ENCODE measurements at places on chromosomes 13 and 19. TPM values are rescaled to one million over a fixed set of nuclear protein-coding genes. Genes with fewer than 3 reads are reported as not detected.
A peak's percentile ranks its signal among the peaks of the same experiment; 100 is the strongest.

- peaks cover 46% of the 10 kb centered on the region for H3K27me3 ChIP-seq
- H3K4me1 ChIP-seq, result peaks cover 8% of the 10 kb centered on the region
- H3K36me3 ChIP-seq, result no peaks in the 10 kb centered on the region
- no peak overlapping the region for H3K4me3 ChIP-seq
Measured at GRCh38 chr13:45700971-45701900, 884 bp upstream of the CBY2 start.

GRCh38 chr13:23570099-23570920 lies at the start of gene TNFRSF19:
TSS of gene TNFRSF19 (plus strand) at chr13:23570412. CDS start at chr13:23590184, 19,772 bp downstream.
- H3K36me3 ChIP-seq, result no peaks in the 10 kb centered on the region
- no peak within 1 kb of the TSS for H3K27ac ChIP-seq
- H3K27me3 ChIP-seq, result no peaks in the 10 kb centered on the region
- DNase-seq, result peak; percentile 87
- peaks cover 22% of the 10 kb centered on the region for H3K4me1 ChIP-seq
- H3K4me3 ChIP-seq, result peak within 1 kb of the TSS; percentile 28

GRCh38 chr13:92974905-92975429 lies 251.6 kb upstream of the GPC6 start:
- no peaks in the 10 kb centered on the region for H3K36me3 ChIP-seq
- H3K27me3 ChIP-seq, result peaks cover 10% of the 10 kb centered on the region
- H3K27ac ChIP-seq, result no peak overlapping the region
- no peaks in the 10 kb centered on the region for H3K4me1 ChIP-seq
- no peak overlapping the region for H3K4me3 ChIP-seq

DNA sequence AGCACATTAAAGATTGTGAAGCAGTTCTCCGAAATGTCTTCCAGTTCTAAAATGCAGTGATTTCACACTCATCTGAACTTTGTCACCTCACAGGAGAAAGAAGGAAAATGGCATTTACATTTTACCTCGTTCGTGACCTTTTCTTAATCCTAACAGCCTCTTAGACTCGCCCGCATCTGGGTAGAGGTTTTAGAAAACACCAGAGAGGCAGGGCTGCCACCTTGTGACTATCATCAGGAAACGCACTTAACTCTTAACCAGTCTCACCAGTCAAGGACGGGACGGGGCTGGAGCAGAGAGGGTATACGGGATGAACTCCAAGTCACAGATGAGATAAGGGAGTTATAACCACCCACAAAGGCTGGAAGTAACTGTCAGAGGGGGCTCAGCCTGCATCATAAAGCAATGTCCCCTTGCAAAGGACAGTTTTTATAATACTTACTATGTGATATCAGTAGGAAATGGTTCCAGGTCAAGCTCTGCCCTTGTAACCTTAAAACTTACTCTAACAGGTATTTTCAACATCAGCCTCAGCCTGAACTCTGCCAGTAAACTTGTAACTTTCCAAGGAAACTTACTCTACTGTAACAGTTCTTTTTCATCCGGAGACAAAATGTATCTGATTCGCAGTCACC lies 8.6 kb upstream of the CEACAM6 start:
- no peaks in the 10 kb centered on the region for H3K4me1 ChIP-seq
- peak; percentile 74 for DNase-seq
- H3K36me3 ChIP-seq, result no peaks in the 10 kb centered on the region
- peaks cover 60% of the 10 kb centered on the region for H3K27me3 ChIP-seq
- no peak overlapping the region for H3K27ac ChIP-seq

GRCh38 chr19:57708641-57709361 lies at the start of gene ZNF154:
TSS of gene ZNF154 (minus strand) at chr19:57709204. CDS start at chr19:57708971, 233 bp downstream.
- peak within 1 kb of the TSS; percentile 55 for H3K27ac ChIP-seq
- H3K4me3 ChIP-seq, result peak within 1 kb of the TSS; percentile 85
- DNase-seq, result peak; percentile 88
- H3K36me3 ChIP-seq, result no peaks in the 10 kb centered on the region

- no peaks in the 10 kb centered on the region for H3K4me1 ChIP-seq
- no peaks in the 10 kb centered on the region for H3K36me3 ChIP-seq
- H3K27ac ChIP-seq, result no peak overlapping the region
- H3K27me3 ChIP-seq, result no peaks in the 10 kb centered on the region
- DNase-seq, result no peak
Measured at GRCh38 chr13:83895994-83896580, 13.8 kb upstream of the SLITRK1 start.

DNA sequence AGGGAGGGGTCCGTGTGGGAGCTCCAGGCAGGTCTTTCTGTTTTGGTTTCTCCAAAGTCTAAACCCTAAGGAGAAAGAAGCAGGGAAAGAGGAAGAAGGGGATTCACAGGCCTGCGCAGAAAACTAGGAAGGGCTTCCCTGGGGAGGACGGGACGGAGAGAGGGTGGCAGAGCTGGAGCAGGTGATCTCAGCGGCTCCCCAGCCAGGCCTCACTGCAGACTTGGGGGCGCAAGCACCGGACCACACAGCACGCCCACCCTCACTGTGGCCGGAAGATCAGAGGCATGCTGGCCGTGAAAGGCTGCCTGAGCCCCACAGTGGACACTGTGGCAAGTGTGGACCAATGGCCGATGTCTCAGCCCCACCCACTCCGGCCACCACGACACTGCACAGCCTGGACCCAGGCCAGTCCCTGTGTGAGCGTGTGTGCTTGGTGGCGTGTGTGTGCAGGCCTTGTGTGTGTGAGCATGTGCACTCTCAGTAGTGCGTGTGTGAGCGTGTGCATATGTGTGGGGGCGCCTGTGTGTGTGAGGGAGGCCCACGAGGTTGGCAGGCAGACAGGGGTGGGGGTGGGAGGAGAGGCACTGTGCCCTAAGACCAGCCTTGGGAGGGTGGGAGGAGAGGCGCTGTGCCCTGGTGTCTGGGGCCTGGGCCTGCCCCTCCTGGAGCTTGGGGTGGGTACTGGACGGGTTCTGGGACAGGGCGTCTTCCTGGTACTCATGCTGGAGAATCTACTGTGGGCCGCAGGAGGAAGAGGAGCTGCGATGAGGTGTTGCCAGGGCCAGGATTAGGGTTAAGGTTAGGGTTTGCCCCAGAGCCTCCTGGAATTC lies 15.4 kb upstream of the TMEM255B start:
- no peaks in the 10 kb centered on the region for H3K36me3 ChIP-seq
- DNase-seq, result no peak
- H3K4me3 ChIP-seq, result no peak overlapping the region
- H3K4me1 ChIP-seq, result no peaks in the 10 kb centered on the region
- H3K27ac ChIP-seq, result no peak overlapping the region

GRCh38 chr19:57888107-57888559 lies 704 bp downstream of the ZNF814 start:
- peak overlapping the region; percentile 55 for H3K27ac ChIP-seq
- peak overlapping the region; percentile 94 for H3K4me3 ChIP-seq
- H3K4me1 ChIP-seq, result peaks cover 12% of the 10 kb centered on the region
- H3K36me3 ChIP-seq, result no peaks in the 10 kb centered on the region

- no peak overlapping the region for H3K27ac ChIP-seq
- H3K27me3 ChIP-seq, result no peaks in the 10 kb centered on the region
- no peak overlapping the region for H3K4me3 ChIP-seq
- no peak for DNase-seq
- peaks cover 9% of the 10 kb centered on the region for H3K4me1 ChIP-seq
Measured at GRCh38 chr13:98664510-98664909, 87.6 kb upstream of the STK24 start.

DNA sequence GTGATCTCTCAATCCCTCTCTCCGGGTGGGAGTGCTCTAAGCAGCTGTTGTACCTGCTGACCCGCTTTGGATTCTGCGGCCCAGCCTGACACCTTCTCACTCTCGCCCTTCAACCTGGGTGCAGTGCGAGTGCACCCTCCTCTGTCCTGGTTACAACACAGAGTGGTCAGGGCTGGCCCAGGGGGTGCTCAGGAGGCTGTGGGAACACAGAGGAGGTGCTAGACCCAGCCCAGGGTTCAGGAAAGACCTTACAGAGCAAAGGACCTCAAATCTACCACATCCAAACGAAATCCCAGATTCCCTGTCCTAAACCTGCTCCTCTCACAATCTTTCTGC lies 23.7 kb downstream of the ZNF175 start:
- no peaks in the 10 kb centered on the region for H3K36me3 ChIP-seq
- H3K4me1 ChIP-seq, result no peaks in the 10 kb centered on the region
- no peak overlapping the region for H3K27ac ChIP-seq
- H3K27me3 ChIP-seq, result no peaks in the 10 kb centered on the region
- no peak for DNase-seq

- no peaks in the 10 kb centered on the region for H3K36me3 ChIP-seq
- peaks cover 13% of the 10 kb centered on the region for H3K4me1 ChIP-seq
- H3K27ac ChIP-seq, result no peak overlapping the region
- DNase-seq, result no peak
- H3K27me3 ChIP-seq, result no peaks in the 10 kb centered on the region
- H3K4me3 ChIP-seq, result no peak overlapping the region
Measured at GRCh38 chr19:17248011-17248776, 2.5 kb upstream of the NR2F6 start.

- no peaks in the 10 kb centered on the region for H3K4me1 ChIP-seq
- no peaks in the 10 kb centered on the region for H3K27me3 ChIP-seq
Measured at GRCh38 chr13:78934336-78934735, 275.4 kb upstream of the OBI1 start.

GRCh38 chr13:67063036-67063435 lies 167.1 kb downstream of the PCDH9 start:
- no peak overlapping the region for H3K27ac ChIP-seq
- DNase-seq, result no peak
- no peaks in the 10 kb centered on the region for H3K4me1 ChIP-seq
- H3K4me3 ChIP-seq, result no peak overlapping the region
- no peaks in the 10 kb centered on the region for H3K36me3 ChIP-seq
- no peaks in the 10 kb centered on the region for H3K27me3 ChIP-seq

DNA sequence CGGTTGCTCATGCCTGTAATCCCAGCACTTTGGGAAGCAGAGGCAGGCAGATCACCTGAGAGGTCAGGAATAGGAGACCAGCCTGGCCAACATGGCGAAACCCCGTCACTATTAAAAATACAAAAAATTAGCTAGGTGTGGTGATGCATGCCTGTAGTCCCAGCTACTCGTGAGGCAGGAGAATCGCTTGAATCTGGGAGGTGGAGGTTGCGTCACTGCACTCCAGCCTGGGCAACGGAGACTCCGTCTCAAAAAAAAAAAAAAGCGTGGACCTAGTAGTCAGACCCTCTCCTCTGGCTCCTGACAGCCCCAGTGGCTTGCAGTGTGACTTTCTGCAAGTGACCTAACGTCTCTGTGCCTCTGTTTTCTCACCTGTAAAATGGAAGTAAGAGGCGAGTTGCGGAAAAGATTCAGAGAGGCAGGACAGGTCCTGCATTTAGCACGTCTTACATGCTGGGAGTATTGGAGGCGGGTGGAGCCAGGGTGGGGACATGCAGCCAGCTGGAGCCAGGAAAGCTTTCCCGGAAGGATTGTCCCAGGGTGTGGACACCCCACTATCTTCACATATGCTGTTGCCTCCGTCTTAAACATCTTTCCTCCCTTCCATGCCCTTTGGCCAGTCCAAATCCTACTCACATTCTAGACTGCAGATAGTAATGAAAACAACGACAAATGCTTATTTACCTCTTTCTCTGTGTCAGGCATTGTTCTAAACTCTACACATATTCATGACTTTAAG lies 2.9 kb downstream of the TUBB4A start:
- no peak overlapping the region for H3K4me3 ChIP-seq
- no peaks in the 10 kb centered on the region for H3K4me1 ChIP-seq
- H3K36me3 ChIP-seq, result no peaks in the 10 kb centered on the region
- H3K27ac ChIP-seq, result no peak overlapping the region

The PSG6 gene
- total RNA-seq, result not detected

The CD37 gene
- total RNA-seq, result not detected

The ARL11 gene
- total RNA-seq, result not detected

The ZNF415 gene
- total RNA-seq, result 9.4 TPM

The HMGB1 gene
- total RNA-seq, result 193 TPM

The LRRC63 gene
- total RNA-seq, result not detected

All from GM23248 (cell line).